ENCODE measurements at places on chromosomes 2 and 18.
A peak's percentile ranks its signal among the peaks of the same experiment; 100 is the strongest.

GRCh38 chr2:133675-134593 lies 87.6 kb upstream of the FAM110C start:
- no peaks in the 10 kb centered on the region for H3K36me3 ChIP-seq
- H3K4me3 ChIP-seq: no peak overlapping the region
- no peak for ATAC-seq

GRCh38 chr2:168006498-168006897 lies 240.9 kb downstream of the STK39 start:
- no peaks in the 10 kb centered on the region for H3K4me1 ChIP-seq
- no peak overlapping the region for H3K4me3 ChIP-seq
- H3K27me3 ChIP-seq: no peaks in the 10 kb centered on the region
- no peak for ATAC-seq
- H3K27ac ChIP-seq: no peak overlapping the region

DNA sequence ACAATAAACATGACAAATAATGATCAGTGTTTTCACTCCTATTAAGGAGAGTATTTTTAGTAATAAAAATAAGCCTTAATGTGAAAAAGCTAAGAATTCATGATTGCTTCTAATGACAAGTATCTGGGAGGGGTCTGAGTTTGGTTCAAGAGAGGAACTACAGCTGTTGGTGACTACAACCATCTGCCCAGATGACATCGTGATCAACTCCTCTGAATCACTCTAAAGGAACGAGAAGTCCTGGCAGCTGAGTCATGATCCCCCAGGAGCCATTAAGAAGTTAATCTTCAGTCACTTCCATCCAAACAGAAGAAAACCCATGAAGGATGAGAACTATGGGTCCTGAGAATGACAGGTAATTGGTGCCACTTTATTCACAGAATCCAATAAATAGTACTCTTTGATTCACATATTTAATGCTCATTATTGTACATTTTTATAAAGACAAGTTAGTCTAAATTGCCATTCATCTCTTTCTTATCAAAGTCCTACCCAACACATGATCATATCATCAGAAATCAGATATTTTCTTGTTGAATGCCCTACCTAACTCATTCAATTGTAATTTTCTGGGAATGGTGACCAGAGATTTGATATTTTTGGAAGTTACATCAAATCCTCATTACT lies 6.8 kb downstream of the TFPI start:
- H3K4me3 ChIP-seq: no peak overlapping the region
- H3K27ac ChIP-seq: peak overlapping the region; percentile 48
- no peaks in the 10 kb centered on the region for H3K36me3 ChIP-seq
- H3K4me1 ChIP-seq: no peaks in the 10 kb centered on the region

DNA sequence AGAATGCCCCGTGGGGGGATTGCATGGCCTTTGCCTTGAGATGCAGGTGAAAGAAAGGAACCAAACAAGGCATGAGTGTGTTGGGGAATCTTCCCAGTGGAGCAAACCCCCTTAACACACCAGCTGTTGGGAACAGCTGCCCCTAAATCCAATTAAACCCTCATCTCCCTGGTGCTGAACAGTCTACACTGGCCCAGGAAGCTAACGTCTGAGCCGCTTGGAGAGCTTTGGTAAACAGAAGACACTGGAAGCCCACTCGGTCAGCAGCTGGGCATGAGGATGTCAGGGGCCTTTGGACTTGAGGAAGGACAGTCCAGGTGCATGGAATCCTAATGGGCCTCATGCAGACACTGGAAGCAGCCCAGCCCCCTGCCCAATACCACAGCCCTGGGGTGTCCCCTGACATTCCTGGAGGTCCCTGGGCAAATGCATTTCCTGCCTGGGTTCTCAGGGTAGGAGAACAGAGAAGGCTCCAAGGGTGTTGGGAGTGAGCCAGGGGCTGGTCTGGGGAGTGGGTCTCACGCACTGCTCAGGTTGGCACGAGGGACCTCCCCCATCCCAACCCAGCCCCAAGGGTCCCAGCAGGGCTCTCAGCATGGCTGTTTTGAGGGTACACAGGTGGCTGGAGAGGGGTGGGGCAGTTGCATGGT lies 37.7 kb downstream of the GBX2 start:
- no peak overlapping the region for H3K4me3 ChIP-seq
- no peak overlapping the region for H3K27ac ChIP-seq
- no peaks in the 10 kb centered on the region for H3K36me3 ChIP-seq
- no peak for ATAC-seq

GRCh38 chr2:219426534-219427136 lies 8.0 kb upstream of the SPEG start:
- H3K36me3 ChIP-seq: no peaks in the 10 kb centered on the region
- H3K27ac ChIP-seq: peak overlapping the region; percentile 87

DNA sequence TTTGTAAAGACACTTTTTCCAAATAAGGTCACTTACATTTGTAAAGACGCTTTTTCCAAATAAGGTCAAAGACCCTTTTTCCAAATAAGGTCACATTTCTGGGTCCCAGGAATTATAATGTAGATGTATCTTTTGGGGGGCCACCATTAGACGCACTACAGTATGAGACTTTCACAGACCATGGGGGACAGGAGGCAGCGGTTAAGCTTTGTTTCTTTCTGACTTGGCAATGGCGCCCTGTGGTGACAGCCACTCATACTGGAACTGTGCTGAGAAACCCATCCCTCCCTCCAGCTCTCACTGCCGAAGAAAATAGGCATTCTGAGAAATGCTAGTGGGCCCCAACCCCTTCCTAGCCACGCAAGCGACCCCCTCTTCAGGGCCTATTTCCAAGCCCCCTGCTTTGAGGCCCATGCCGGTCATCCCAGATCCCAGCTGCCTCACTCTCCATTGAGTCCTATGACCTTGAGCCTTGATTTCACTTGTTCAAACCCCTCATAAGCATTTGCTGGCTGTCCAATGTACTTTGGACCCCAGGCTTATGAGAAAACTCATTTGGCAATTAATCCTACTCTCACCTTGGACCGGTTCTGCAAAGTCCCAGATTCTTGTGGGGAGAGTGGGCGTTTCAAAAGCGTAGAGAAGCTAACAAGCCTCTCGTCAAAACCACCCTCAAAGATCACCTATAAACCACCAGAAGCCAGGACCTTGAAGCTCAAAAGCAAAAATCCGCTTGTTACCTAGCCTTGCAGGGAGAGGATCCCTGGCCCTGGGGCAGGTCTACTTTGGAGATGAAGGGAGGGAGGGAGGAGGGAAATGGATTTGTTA lies 11.3 kb upstream of the SPATA3 start:
- ATAC-seq: no peak
- no peak overlapping the region for H3K27ac ChIP-seq
- no peaks in the 10 kb centered on the region for H3K36me3 ChIP-seq
- H3K4me3 ChIP-seq: no peak overlapping the region
- peaks cover 6% of the 10 kb centered on the region for H3K4me1 ChIP-seq

- no peak overlapping the region for H3K27ac ChIP-seq
- H3K36me3 ChIP-seq: no peaks in the 10 kb centered on the region
- H3K4me1 ChIP-seq: peaks cover 8% of the 10 kb centered on the region
- H3K27me3 ChIP-seq: no peaks in the 10 kb centered on the region
- no peak for ATAC-seq
These were observed 20.1 kb upstream of the MGAT5 start for GRCh38 chr2:134233728-134234136.

GRCh38 chr2:160205505-160205904 lies 5.4 kb upstream of the ITGB6 start:
- no peak overlapping the region for H3K4me3 ChIP-seq
- H3K27ac ChIP-seq: no peak overlapping the region
- H3K27me3 ChIP-seq: no peaks in the 10 kb centered on the region
- peak; percentile 6 for ATAC-seq

DNA sequence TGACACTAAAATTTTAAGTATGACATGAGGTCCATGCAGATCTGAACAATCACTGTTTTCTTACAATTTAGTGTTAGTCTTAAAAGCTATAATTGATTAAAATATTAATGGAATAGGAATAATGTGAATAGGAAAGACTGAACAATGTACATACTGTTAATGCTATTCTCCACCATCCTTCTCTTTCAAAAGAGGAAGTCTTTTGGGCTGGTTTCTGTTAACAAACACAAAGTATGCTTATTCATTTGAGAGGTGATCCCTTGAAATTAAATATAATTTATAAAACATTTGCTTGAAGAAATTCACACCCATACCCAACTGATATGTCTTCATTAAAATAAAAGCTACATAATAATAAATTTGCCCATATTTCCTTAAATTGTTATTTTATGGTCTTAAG lies 2.3 kb downstream of the STPG4 start:
- no peak overlapping the region for H3K4me3 ChIP-seq
- peaks cover 70% of the 10 kb centered on the region for H3K36me3 ChIP-seq
- H3K27me3 ChIP-seq: no peaks in the 10 kb centered on the region
- ATAC-seq: no peak
- no peaks in the 10 kb centered on the region for H3K4me1 ChIP-seq
- H3K27ac ChIP-seq: no peak overlapping the region

GRCh38 chr2:63000801-63001200 lies 49.8 kb upstream of the OTX1 start:
- no peak for ATAC-seq
- no peaks in the 10 kb centered on the region for H3K4me1 ChIP-seq
- no peak overlapping the region for H3K4me3 ChIP-seq
